ENCODE measurements at places on chromosomes 16 and 17. TPM values are rescaled to one million over a fixed set of nuclear protein-coding genes. Genes with fewer than 3 reads are reported as not detected.

DNA sequence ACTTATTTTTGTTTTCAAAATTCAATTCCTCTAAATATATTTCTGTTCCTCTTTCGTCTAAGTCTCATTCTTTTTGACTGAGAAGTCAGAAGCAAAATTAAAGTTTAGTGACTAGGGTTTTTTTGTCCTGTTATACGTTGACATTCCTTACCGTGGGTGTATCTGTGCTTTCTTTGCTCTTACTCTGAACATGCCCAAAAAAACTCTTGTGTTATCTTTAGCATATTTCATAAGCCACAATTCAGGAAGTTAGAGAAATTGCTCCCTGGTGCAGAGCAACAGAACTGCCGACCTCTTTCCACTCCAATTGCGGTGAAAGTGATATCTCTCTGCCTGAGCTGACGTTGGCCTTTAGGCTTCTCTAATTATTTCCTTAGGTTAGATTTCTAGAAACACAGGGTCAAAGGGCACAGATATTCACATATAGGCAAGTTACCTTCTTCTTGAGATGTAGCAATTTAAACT lies 65.7 kb downstream of the CENPV start:
- DNase-seq, result peak; percentile 22

GRCh38 chr16:53566552-53567245 lies 63.7 kb upstream of the AKTIP start:
- DNase-seq, result no peak

DNA sequence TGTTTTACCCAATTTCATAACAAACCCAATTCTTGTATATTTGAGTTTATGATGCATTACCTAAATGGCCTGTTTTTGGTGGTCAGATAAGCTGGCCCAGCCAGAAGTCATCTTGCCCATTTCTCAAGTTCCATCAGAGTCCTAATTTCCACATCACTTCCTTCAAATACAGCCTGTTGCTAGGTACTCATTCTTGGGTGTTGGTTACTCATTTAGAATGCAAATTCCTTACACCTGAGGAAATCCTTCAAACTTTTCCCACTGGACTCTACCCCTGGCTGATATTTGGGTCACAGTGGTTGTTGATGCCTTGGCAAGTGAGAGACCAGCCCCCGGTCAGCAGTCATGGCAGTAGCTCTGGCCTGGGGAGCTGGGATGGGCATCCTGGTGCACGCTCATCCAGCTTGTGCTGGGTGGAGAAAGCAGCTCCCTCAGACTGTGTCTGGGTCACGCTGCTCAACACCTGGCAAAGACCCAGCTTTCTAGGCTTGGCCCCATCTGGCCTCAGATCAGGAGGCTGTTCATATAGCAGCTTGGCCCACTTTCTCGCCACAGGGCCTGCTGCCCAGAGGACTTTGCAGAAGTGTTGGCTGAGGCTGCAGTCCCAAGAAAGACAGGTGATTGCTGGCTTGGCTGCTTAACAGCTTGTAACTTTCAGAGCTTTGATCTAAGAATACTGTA lies 25.8 kb downstream of the WSB1 start:
- no peak for DNase-seq

Gene ANKRD40CL
- not detected for total RNA-seq

- DNase-seq, result no peak
Observed at GRCh38 chr16:29320274-29320999, 86.1 kb downstream of the NPIPB11 start.
